ENCODE measurements at places on chromosomes 2 and 18.

GRCh38 chr2:101400506-101401325 lies 13.4 kb upstream of the CREG2 start:
- no peak for DNase-seq

DNA sequence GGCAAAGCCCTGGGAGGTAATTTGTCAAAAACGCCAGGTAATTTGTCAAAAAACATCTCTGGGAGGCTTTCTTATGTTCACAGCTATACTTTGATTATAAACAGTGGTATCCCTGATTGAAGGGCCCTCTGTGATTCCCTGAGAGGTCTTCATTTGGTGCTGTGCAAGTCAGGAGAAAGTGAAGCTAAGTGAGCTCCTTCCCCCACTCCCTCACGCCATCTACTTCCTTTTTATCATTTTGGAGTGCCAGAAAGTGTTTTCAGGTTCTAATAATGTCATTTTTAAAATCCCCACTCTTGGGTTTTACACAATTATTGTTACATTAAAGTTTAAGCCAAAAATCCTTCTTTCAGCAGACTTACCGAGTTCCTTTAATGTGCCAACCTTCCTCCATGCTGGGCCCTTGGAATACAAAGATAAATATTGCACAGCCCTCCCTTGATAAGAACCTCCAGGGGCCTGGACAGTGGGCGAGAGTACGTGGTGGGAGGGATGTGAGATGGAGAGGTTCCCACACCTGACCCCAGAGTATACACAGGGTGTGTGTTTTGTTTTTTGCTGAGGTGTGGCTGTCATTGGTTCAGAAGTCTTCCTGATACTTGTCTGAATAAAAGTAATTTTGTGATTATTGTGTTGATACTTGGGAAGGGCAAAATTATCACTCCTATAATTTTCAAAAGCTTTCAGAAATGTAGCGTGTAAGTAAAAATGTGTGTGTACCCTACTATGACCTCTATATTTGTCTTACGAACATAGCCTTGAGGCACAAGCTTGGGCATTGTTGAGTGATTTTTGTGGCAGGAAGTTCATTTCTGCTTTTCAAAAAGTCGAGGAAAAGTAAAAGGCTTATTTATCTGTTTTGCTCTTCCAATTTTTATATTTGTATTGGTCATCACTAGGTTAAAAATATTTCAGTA lies 8.2 kb downstream of the MAPRE2 start:
- DNase-seq = no peak

GRCh38 chr2:8229546-8229986 lies 452.3 kb upstream of the ID2 start:
- no peak for DNase-seq

GRCh38 chr2:202158796-202159195 lies 79.6 kb downstream of the SUMO1 start:
- DNase-seq = no peak

DNA sequence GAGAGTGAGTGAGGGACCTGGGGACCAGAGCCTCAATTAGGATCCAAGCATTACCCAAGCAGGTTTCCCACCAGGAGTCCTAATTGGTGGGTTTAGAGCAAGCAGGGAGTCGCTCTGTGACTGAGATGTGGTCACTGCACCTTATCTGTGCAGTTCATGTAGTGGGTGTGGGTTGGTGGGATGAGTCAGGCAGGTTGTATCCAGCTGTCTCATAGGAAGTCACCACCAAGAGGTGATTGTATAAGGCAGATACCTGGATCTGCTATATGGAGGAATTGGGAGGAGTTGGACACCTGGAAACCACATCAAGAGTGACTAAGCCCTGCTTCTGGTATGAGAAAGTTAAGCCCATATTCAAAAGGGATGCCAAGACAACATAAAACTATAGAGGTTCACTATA lies 106.8 kb downstream of the ARHGAP28 start:
- no peak for DNase-seq

GRCh38 chr2:58866040-58866439 lies 624.9 kb upstream of the FANCL start:
- no peak for DNase-seq

GRCh38 chr2:23524261-23524706 lies 139.3 kb downstream of the KLHL29 start:
- no peak for DNase-seq

DNA sequence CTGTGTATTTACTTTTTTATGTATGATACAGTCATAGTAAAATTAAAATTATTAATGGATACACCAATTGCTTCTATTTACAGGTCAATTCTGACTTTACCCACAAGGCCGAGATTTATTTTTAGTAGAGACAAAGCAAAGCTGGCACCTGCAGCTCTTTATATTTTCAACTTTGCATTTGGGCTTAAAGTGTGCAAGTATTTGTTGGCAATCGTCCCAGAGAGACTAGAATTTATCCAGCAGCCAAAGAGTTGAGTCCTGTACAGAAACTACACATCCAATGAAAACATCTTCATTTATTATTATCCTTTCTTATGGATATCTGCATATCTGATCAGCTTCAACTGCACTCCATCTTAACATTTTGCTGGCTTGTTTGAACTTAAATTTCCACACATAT lies 485.6 kb downstream of the SOX11 start:
- no peak for DNase-seq

GRCh38 chr2:133848111-133848649 lies 279.9 kb upstream of the NCKAP5 start:
- DNase-seq = no peak
